Activated naive CD4-positive, alpha-beta T cell treated with anti-CD3 and anti-CD28 coated beads, Interleukin-2, amount 10 ng/mL, durations not matched to agents 7 days and 5 days (primary cell): ENCODE measurements at places on chromosomes 3 and 15.
A peak's percentile ranks its signal among the peaks of the same experiment; 100 is the strongest.

GRCh38 chr3:42826141-42826540 lies 16.9 kb downstream of the ACKR2 start:
- no peaks in the 10 kb centered on the region for H3K36me3 ChIP-seq
- no peak overlapping the region for H3K4me3 ChIP-seq
- peaks cover under 1% of the 10 kb centered on the region for H3K4me1 ChIP-seq
- no peak for DNase-seq

DNA sequence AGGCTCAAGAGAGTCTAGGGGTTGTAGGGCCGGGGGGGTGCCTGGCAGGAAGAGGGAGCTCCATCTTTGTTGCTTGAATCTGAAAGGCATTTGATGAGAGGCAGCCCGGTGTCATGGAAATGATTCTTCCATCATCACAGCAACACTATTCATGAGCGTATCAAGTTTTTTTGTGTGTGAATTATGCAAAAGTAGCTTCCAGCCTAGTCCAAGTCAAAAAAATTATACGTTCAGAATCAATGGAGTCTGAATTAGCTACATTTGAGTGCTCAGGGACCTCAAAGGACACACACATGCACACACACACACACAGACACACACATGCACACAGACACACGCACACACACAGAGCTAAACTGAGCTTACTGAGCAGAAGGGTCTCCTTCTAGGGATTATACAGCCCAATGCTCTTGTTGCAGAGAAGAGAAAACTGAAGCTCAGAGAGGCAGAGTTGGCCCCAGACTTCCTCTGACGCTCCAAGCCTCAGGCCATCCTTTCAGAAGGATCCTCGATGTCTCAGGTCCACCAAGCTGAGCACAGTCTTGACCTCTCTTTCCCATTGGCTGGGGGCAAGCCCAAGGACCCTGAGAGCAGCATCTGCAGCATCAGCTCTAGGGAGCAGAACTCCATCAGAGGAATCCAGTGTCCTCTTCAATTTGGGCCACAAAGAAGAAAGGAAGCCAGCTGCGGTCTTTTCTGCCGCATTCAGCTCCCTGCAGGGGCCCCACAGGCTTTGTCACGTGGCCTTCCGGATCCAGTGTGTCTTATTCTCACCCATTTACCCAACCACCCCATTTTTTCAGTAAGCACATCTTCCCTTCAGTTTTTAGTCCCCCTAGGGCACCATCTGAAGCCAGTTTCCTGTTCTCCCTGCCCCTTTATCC lies 228.0 kb downstream of the UACA start:
- H3K36me3 ChIP-seq, result peaks cover 2% of the 10 kb centered on the region
- peaks cover 49% of the 10 kb centered on the region for H3K4me1 ChIP-seq
- peak; percentile 83 for DNase-seq
- peak overlapping the region; percentile 75 for H3K4me3 ChIP-seq
- H3K27me3 ChIP-seq, result peaks cover 44% of the 10 kb centered on the region

GRCh38 chr3:56753206-56753820 lies 48.4 kb downstream of the ARHGEF3 start:
- H3K27me3 ChIP-seq, result no peaks in the 10 kb centered on the region
- DNase-seq, result peak; percentile 39

- peaks cover 13% of the 10 kb centered on the region for H3K36me3 ChIP-seq
- H3K27me3 ChIP-seq, result peaks cover 99% of the 10 kb centered on the region
- H3K4me1 ChIP-seq, result peaks cover 14% of the 10 kb centered on the region
- DNase-seq, result no peak
- no peak overlapping the region for H3K27ac ChIP-seq
These were observed 3.6 kb downstream of the SOX14 start for GRCh38 chr3:137767538-137768360.

- no peak overlapping the region for H3K27ac ChIP-seq
- no peak overlapping the region for H3K4me3 ChIP-seq
- peaks cover 31% of the 10 kb centered on the region for H3K4me1 ChIP-seq
- DNase-seq, result no peak
- H3K27me3 ChIP-seq, result no peaks in the 10 kb centered on the region
These were observed 5.7 kb downstream of the FILIP1L start for GRCh38 chr3:100108464-100109079.
